Renal cortex interstitium (tissue), 15 donors: ENCODE measurements at places on chromosomes 2 and 18. TPM values are rescaled to one million over a fixed set of nuclear protein-coding genes. Genes with fewer than 3 reads are reported as not detected.
A peak's percentile ranks its signal among the peaks of the same experiment; 100 is the strongest.

The EMILIN2 gene
- polyA plus RNA-seq: 21.6 TPM

The GPBAR1 gene
- polyA plus RNA-seq: 2.0 TPM

GRCh38 chr2:189300916-189301315, 121.4 kb upstream of the COL5A2 start:
- no peak for DNase-seq

DNA sequence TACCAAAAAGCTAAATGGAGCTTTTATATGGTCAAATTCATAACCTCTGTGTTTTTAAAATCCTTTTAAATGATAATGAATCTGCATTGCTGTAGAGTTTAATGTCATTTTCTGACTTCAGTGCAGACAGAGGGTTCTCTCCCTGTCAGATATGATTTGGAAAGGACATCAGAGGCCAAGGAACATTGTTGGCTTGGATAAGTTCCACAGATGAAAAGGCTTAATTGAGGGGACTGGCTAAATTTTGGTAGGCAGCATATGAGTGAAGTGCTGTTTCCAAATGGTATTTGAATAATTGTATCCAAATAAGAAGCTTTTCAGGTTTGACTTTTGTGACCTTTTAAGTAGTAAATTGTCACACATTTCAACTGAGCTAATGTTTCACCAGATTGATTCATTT, 124.6 kb upstream of the KCNH7 start:
- no peak for DNase-seq

- peak; percentile 43 for DNase-seq
These were observed 582.4 kb upstream of the RAB6C start for GRCh38 chr2:129396980-129397599.

DNA sequence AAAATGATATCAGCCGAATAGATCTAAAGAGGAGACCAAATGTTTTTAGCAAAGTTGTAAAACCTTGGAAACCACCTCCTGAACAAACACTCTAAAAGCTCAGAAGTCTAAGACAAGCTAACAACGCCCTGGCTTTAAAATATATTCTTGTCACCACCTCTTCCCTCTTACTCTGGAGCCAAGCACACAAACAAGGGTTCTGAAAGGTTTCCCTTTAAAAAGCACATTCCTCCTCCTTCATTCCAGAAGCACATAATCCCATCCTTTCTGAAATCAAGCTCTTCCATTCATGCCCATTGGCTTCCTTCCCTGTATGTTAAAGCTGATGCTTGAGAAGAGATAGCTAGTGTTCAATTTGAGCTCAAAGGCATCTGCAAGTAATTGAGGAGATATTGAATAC, 382.0 kb downstream of the LNPK start:
- no peak for DNase-seq

DNA sequence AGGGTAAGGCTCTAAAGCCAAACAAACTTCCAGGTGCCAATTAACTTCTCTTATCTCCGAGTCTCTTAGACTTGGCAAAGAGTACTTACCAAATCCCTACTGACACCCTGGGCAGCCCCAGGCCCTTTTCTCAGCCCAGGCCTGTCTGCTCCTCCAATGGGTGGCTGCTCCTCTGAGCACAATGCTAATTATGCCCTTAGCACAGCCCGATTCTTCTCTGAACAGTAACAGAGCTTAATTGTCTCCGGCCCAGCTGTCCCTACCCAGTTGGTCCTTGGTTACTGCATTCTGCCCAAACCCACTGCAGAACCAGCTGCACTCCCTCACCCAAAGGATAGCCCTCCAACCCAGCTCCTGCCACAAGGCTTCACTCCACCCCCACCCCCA, 110.3 kb downstream of the SMAD7 start:
- DNase-seq: no peak

The MRPL33 gene
- polyA plus RNA-seq: 172 TPM

- DNase-seq: no peak
These were observed 2.7 kb upstream of the DCC start for GRCh38 chr18:52337276-52337675.

GRCh38 chr18:11983592-11983991, 2.3 kb downstream of the IMPA2 start:
- no peak for DNase-seq

DNA sequence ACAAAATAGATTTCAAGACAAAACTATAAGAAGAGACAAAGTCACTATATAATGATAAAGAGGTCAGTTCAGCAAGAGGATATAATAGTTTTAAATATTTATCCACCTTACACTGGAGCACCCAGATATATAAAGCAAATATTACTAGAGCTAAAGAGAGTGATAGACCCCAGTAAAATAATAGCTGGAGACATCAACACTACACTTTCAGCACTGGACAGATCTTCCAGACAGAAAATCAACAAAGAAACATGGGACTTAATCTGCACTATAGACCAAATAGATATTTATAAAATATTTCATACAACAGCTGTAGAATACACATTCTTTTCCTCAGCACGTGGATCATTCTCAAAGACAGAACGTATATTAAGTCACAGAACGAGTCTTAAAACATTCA, 86.6 kb downstream of the ATP8B1 start:
- no peak for DNase-seq

DNA sequence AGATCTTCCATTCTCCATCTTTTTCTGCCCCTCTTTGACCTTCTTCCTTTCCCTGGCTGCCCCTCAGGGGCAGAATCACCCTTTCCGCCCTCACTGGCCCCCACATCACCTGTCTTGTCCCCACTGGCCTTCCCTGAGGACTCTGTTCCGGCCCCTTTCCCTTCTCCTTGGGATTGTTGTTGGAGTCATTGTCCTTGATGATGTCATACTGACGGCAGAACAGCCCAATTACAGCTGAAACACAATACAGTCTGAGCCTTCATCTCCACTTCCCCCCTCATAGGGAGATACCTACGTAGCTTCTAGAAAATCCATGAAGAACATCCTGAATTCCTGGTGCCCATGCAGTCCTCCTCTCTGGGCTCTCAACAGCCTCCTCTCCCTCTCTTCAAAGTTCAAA, 2.4 kb downstream of the FNDC4 start:
- DNase-seq: no peak

The MROH2A gene
- not detected for polyA plus RNA-seq

GRCh38 chr2:191462370-191462769, 215.6 kb upstream of the NABP1 start:
- DNase-seq: no peak

- DNase-seq: no peak
These were observed 10.0 kb downstream of the KLF7 start for GRCh38 chr2:207155516-207156444.

DNA sequence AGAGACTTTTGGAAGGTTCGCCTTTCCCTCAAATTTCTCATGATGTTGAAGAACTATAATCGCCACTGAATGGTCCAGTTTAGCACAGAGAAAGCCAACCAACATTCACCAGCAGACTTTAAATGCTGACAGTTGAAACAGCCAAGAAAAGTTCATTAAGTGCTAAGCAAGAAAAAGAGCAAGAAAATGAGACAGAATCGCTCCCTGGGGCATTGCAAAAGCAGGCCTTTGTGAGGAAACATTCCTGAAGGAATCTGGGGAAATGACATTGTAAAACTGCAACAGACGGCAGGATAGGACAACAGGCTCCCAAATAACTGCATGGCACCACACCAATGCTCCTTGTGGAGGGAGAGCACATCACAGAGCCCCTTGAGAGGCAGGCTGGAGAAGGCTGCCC, 269.3 kb upstream of the ID2 start:
- DNase-seq: no peak

DNA sequence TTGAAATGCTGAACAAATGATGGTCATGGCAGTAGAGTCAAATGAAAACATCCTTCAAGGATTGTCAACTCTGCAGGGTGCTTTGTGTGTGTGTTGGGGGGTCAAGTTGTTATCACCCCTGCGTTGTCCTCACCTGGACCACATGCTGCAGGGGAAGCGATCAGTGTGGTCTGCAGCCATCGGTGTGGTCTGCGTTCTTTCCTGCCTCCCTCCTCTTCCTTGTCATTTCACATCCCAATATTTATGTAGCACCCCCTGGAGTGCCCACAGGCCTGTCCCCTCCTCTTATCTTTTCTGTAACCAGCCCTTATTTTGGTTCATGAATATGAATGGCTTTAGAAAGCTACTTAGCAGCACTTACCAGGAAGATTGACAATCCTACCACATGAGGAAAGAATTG, 38.9 kb downstream of the UGP2 start:
- DNase-seq: no peak

- DNase-seq: no peak
These were observed 85.2 kb upstream of the SESTD1 start for GRCh38 chr2:179349670-179350303.

The ANKRD30BL gene
- polyA plus RNA-seq: 0.56 TPM

DNA sequence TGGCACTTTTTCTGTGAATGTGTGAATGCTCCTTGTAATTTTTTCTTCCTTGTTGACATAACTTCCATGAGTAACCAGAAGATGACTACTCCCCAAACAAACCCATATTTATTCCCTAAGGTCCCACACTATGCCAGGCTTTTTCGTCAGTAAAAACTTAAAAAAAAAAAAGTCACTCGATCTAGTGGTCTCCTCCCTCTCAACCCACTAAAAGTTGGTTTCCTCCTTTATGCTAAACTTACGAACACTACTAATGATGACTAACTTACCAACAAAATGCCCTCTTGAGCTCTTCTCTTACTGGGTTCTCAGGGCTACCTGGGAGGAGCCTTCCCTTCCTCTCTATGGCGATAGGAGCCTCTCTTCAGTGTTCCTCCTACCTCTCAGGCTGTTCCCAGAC, 18.2 kb downstream of the ACVR1 start:
- no peak for DNase-seq

The CPO gene
- polyA plus RNA-seq: 1.00 TPM

The TANC1 gene
- polyA plus RNA-seq: 52.9 TPM

The CHRNA1 gene
- 3.4 TPM for polyA plus RNA-seq

DNA sequence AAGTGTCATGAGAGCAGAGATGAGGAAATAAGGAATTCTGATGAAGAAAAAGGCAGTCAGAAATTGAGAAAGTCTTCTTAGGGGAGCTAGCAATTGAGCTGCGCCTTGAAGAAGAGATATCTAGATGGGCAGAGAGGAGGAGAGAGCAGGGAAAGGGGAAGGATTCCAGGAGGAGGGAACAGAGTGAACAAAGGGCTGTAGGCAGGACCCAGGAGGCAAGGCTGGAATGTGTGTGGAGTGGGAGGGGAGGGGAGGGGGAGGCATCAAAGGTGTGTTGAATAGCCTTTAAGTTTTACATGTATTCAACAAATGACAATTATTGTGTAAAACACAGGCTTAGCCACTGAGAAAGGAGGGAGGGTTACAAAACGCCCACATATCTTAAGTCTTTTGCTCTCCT, 164.5 kb downstream of the TDRD15 start:
- no peak for DNase-seq

GRCh38 chr2:715854-716560, 38.8 kb upstream of the TMEM18 start:
- no peak for DNase-seq
